Activated CD8-positive, alpha-beta memory T cell treated with anti-CD3 and anti-CD28 coated beads for 1 hour (primary cell): ENCODE measurements at places on chromosomes 7 and 10.
A peak's percentile ranks its signal among the peaks of the same experiment; 100 is the strongest.

- no peak for DNase-seq
Measured at GRCh38 chr7:45082031-45082830, 6.5 kb downstream of the NACAD start.

GRCh38 chr10:88490231-88490980 lies 92.7 kb downstream of the RNLS start:
- no peak for DNase-seq

DNA sequence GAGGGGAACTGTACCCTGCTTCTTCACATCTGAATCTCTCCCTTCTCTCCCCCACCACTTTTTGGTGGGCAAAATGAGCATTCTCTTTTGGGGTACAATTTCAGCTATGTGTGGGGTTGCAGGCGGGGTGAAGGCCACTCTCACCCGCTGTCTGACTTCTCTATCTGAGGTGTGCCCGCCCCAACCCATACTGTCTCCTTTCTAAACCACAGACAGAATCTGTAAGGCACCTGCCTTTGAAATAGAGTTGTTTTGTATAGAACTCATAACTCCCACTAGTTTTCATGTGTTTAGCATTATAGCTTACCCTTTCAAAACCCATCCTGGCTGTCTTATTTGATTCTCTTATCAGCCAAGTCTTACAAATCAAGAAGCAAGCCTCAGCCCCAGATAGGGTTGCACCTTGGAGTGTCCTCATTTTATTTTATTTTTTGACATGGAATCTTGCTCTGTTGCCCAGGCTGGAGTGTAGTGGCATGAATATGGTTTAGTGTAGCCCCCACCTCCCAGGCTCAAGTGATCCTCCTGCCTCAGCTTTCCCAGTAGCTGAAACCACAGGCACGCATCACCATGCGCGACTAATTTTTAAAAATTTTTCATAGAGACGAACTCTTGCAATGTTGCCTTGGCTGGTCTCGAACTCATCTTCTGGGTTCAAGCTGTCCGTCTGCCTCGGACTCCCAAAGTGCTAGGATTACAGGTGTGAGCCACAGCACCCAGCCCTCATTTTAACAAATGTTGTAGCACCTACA lies 11.9 kb downstream of the TSPAN14 start:
- DNase-seq = peak; percentile 45

GRCh38 chr7:50339990-50340500 lies 35.5 kb downstream of the IKZF1 start:
- DNase-seq = no peak

DNA sequence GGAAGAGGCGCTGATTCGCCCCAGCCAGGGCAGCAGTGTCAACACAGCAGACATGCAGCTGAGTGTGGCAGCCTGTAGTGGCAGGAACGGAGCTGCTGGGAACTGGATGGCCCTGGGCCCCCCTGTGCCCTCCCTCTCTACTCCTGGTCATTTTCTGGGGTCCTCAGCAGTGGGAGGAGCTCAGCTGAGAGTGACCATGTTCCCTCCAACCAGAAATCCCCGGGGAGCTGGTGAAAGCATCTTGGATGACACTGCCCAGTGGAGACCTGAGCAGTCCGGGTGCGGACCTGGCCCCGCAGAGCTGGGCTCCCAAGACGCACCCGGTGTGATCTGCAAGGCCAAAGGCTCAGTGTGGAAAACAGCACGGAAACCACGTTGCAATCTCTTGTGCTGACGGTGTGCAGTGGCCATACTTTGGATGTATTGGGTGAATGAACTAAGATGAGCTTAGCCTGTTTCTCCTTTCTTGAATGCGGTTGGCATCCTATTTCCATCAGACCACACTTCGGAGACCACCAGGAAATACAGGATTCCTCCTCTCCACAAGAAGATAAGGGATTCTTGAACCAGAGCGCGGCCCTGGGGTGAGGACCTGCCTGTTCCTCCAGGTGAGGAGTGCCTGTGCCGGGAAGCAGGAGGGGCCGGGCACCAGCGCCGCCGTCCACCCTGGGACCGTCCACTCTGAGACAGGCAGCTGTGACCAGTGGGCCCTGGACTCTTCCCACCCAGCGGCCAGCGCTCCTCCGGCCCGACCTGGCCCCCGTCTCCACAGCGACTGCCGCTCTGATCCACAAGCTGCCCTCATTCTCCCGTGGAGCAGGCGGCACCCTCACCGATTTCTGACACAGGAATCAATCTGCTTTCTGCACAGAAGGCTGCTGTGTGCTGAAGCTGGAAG lies 93.5 kb upstream of the DIP2C start:
- DNase-seq = no peak

DNA sequence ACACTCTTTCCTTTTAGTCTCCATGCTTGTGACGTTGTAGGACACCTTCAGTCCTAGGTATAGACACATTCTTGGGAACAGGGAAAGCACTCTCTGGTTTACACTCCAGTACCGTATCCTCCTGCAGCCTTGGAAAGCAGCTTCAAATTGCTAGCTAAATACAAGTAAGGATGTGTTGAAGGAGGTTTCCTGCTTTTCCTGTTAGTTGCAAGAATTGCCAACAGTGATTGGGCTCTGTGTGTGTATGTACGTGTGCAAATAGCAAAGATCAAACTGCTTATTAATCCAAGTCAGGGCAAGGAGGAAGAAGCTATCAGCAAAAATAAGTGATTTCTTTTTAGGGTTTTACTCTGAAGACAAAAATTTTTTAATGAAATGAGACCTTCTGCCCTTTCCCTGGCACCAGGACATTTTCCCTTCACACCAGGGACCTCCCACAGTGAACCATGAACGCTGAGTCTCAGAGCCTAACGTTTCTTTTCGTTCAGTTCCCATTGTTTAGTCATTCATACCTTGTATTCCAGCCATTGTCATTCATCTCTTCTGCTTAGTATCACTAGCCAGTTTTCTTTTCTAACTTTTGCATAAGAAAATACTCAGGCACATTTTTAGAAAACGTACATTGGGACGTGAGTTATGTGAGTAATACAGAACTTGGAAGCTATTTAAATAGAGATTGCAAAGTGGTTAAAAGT lies 36.9 kb upstream of the AUTS2 start:
- no peak for DNase-seq

GRCh38 chr10:124072106-124072505 lies 21.3 kb downstream of the CHST15 start:
- DNase-seq = no peak

GRCh38 chr7:40371806-40372440 lies 237.1 kb downstream of the SUGCT start:
- DNase-seq = no peak

GRCh38 chr7:38068461-38068860 lies 109.6 kb upstream of the STARD3NL start:
- DNase-seq = no peak
